ENCODE measurements at places on chromosomes 5 and 9.
A peak's percentile ranks its signal among the peaks of the same experiment; 100 is the strongest.

- no peak for DNase-seq
These were observed 124.7 kb upstream of the LIFR start for GRCh38 chr5:38681029-38681706.

GRCh38 chr9:26357803-26358344 lies 534.7 kb downstream of the CAAP1 start:
- no peak for DNase-seq

DNA sequence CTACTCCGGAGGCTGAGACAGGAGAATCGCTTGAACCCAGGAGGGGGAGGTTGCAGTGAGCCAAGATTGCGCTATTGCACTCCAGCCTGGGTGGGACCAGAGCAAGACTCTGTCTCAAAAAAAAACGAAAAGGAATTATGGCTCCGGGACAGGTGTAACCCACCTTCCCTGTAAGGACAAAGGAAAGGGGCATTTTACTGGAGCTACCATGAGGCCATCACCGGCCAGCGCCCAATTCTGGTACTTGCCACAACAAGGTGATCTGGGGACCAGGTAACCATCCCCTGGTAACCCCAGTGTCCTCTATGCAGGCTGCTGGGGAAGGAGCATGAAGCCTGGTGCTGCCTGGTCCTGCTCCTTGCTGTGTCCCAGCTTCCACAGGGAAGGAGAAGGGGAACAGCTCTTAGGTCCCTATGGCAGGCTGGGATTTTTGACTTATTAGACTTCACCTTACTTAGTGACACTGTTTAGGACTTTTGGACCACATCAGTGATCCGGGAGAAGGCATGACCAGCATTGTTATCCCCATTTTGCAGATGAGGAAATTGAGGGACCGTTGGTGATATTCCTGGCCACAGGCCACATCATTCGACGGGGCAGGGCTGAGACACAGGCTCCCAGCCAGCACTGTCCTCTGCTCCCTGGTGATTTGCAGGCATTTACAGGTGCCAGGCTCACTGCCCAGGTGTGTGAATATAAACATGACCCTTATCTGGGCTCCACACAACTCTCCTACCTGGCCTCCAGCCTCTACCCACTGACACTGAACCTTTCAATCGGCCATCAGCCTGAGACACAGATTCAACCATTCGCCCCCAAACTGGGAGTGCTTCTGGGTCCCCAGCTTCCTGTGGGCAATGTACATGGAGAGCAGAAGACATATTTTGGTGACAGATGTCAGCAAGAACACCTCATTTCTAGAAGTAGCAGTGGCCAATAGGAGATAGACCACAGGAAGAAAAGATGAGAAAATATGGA lies 26.5 kb upstream of the ABO start:
- DNase-seq, result no peak

DNA sequence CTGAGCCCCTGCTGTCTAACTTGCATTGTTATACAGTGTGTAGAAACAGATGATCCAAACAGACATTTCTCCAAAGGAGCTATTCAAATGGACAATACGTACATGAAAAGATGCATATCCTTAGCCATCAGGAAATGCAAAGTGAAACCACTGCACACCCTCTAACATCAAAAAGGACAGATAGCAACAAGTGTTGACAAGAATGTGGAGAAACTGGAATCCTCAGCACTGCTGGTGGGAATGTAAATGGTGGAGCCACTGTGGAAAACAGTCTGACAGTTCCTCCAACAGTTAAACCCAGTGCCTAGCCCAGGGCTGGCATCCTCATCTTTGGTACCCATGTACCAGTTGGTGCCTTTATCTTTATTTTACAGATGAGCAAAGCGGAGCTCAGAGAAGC lies 8.5 kb downstream of the ORM2 start:
- no peak for DNase-seq

- DNase-seq, result no peak
These were observed 86.1 kb downstream of the ADAMTS6 start for GRCh38 chr5:65395526-65396155.

DNA sequence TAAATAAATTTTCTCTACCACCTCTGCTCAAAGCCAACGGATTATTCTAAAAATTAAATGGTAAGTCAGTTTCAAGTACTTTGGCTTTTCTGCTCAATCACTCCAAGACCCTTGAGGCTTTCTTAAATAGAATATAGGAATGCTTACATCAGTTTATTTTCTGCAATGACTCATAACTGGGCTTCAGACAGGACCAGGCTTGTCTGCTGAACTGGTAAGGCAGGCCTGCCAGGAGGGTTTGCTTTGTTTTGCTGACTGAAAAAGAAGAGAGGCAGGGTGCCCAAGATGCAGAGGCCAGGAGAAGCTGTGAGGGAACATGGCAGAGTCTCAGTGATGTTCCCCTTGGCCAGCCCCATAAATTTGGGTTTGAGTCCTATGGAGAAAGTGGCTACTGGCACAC lies 60.3 kb upstream of the EPB41L4A start:
- DNase-seq, result no peak

GRCh38 chr9:136327304-136327974 lies at the start of gene GPSM1:
TSS of gene GPSM1 (plus strand) at chr9:136327539. CDS start at chr9:136327696, 157 bp downstream.
- no peak for DNase-seq

DNA sequence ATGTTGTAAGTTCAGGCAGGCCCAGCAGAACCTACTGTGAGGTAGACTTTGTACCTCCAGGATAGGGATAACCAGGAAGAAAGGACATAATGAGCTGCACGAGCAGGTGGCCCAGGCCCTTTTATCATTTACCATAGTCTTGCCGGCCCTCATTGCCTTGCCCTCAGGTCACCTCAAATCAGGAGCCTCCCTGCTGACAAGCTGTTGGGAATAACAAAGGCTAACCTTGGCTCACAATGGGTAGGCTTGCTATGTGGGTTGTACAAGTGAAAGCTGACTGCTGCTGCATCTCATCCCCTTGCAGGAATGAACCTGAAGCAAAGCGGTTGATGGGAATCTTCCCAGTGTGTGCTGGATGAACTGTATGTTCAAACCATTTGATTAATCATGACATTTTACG lies 159.5 kb upstream of the ACTBL2 start:
- DNase-seq, result no peak

- DNase-seq, result no peak
These were observed 42.3 kb upstream of the MATR3 start for GRCh38 chr5:139251281-139251687.

DNA sequence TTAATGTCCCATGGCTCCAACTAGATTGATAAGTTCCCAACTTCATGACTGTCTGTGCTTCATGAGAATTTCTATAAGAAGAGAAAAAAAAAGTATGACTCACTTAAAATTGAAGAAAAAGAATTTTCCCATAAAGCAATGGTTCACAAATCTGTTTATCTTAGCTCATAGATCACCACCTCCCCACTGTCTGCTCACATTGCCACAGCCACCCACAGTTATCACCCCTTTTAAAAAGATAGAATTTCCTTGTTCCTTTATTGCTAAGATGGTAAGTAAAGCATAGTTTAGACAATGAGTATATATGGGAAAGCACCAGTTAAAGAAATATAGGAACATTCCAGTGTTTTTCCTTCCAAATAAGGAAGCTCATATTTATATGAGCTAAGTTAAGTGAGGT lies 67.1 kb downstream of the ALDH7A1 start:
- no peak for DNase-seq

DNA sequence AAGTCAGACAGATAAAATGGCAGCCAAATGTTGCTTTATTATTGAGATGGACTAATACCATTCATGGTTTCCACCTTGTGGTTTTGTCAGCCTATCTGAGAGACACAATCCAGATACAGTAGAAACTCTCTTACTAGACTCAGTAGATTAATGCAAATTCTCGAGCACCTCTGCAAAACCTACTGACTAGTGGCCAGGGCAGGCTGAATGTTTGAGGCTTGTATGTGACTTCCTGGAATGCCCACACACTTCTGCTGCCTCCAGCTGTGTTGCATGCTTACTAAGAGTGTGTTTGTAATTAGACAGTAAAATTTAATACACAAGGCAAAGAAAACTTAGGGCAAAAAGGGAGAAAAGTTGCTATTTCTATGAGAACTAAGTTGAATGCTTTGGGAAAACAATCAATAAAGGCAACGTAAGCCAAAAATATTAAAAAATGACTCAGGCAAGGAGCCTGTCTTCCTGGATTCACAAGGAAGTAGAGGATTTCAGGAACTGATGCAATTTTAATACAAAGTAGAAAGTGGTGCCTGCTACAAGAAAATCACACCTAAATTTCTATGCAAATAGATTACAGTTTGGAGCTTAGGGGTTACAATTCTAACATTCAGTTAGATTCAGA lies 30.2 kb upstream of the CCNG1 start:
- no peak for DNase-seq

DNA sequence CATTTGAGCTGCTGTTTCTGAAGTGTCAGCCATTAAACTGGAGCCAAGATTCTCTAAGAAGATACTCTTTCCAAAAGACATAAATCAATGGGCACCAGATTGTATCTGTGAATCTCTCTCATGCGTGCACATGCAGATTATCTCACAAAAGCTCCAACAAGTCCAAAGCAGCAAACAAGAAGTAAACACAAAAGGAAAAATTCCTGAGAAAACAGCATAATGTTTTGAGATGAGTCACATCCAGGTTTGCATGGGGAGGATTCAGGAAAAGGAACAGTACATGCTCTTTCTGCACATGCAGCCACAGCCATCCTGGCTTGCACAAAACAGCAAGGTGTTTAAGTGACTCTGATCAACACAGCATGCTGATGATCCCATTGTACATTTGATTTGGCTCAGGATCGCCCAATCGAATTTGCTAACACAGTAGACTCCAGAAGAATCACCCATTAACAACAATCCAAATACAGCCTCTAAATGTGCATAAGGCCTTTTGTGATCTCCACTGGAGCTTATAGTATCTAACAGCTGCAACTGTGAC lies 143.1 kb downstream of the ELAVL2 start:
- no peak for DNase-seq

DNA sequence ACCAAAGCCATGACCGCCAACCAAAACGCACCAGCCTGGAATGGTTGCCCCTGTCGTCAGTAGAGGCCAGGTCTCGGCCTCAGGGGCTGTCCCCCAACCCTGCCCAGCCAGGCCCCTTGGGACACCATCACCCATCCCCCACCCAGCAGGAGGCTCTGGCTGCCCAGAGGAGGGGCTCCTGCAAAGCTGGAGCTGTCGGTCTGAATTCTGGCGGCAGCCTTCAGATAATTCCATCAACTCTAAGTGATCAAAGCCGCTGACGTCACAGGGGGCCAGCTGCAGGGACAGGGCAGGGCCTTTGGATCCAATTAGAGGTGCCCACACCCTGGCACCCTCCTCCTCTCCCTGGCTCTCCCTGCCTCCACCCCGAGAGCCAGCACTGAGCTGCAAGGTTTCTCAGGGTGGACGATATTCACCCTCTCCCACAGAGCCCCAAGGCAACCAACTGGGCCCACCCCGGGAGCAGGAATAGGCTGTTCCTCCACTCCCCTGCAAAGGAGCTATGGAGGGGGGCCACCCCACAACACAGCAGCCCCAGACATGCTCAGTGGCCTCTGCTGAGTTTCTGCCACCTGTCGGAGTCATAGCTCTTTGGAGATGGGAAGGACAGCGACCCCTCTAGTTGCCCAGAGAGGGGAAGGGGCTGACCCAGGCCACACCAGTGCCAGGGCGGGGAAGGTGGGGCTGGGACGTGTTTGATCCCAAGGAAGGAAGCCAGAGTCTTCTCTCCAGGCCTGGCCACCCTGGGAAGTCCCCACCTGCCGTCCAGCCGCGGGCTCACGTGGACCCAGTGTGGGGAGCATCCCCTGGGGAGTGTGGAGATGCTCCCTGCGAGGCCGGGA lies 78.4 kb downstream of the NTNG2 start:
- DNase-seq, result no peak

GRCh38 chr9:79592726-79593493 lies 21.1 kb downstream of the TLE4 start:
- DNase-seq, result no peak

DNA sequence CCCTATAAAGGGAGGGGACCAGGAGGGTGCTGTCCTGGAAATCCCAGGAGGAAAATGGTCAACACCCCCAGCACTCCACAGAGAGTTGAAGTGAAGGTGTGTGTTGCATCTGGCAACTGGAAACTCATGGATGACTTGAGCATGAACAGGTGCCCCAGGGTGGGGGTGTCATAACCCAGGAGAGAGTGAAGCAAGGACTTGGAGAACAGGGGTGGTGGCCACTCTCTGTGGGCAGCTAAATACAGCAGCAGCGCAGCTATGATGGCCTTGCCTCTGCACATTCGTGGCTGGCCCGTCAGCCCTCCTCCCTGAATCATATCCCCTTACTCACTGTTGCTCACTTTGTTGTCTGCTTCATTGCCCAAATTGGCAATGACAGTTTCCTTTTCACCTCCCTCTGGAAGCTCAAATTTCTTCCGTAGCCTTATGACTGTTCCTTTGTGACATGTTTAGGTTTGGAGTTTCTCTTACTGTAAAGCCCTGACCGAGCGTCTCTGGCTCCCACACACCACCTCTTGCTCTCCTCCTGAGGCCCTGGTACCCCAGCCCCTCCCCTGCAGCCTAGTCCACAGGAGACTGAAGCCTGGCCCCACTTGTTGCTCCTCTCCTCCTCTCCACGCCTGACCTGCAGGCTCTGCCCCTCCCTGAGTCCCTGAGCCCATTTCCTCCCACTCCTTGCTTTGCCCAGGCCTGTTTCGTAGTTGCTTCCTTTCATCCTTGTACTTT lies 185.8 kb downstream of the CD180 start:
- DNase-seq, result no peak

GRCh38 chr5:31237174-31237573 lies 43.7 kb downstream of the CDH6 start:
- no peak for DNase-seq

DNA sequence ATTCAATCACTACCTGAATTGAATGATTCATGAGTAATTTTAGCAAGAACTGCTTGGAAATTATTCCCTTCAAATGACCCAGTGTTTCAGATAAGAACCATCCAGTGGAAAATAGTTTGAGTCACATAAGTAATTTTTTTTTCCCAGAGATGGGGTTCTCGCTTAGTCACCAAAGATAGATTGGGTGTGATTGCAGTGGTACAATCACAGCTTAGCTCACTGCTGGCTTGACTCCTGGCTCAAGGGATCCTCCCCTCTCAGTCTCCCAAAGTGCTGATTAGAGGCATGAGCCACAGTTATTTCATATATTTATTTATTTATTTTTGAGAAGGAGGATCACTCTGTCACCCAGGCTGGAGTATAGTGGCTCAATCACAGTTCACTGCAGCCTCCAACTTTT lies 574.5 kb upstream of the ARRDC3 start:
- no peak for DNase-seq

DNA sequence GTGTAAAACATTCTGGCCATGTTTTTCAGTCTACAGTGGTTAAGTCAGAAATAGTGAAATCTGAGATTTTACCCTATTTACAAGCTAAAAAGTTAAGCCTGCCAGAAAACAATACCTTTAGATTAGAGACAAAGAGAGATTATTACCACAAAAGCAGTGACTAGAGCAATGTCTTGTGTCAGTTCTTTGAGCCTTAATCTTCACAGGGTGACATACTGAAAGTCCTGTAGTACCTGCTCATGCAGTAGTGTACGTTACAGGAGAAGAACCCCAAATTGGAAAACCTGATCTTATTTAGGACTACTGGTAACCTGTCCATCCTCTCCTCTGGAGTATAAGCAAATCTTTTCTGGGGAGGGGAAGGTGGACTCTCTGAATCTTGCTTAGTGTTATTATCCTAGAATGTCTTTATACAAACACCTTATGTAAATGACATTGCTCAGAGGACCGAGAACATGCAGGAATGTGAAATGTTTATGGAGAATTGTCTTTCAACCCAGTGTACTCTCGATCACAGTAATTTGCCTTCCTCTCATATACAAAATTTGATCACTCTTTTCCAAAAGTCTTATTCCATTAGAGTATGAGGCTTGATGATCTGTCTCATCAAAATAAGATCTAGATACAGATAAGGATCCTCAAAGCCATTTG lies 55.7 kb downstream of the ERBIN start:
- DNase-seq, result no peak

- peak; percentile 49 for DNase-seq
These were observed 1.6 kb downstream of the TSLP start for GRCh38 chr5:111072949-111073682.

Measured in neuronal stem cell (in vitro differentiated cells).